ENCODE measurements at places on chromosomes 12 and 14.

GRCh38 chr12:67096533-67097318 is 172.4 kb upstream of the CAND1 start:
- no peak for DNase-seq

- DNase-seq: no peak
These were observed 474.3 kb downstream of the ATP23 start for GRCh38 chr12:58415716-58416115.

DNA sequence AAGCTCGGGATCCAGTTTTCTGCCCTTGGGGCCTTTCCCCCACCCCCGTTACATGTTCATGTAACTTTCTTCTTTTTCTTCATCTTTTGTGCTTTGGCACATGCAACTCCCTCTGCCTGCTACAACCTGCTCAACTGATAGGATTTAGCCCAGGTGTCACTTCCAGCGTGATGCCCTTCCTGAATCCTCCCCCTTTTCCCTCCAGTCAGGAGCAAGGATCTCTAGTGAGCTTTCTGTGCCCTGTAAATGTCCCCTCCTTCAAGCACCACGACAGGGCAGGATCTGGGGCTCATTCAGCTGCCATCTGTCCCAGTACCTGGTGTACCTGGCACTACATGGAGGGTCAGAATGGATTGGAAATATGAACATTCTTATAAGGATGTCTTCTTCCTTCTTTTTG is 15.3 kb downstream of the PELI2 start:
- no peak for DNase-seq

- DNase-seq: no peak
These were observed 567.3 kb downstream of the SLC16A7 start for GRCh38 chr12:60162988-60163720.

GRCh38 chr14:90979515-90979914 is 80.9 kb downstream of the RPS6KA5 start:
- no peak for DNase-seq

DNA sequence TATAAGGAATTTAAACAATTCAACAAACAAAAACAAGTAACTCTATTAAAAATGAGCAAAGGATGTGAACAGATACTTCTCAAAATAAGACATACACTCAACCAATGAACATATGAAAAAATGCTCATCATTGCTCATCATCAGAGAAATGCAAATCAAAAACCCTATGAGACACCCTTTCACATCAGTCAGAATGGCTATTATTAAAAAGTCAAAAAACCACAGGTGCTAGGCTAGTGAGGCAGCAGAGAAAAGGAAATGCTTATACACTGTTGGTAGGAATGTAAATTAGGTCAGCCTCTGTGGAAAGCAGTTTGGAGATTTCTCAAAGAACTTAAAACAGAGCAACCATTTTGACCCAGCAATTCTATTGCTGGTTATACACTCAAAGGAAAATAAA is 52.0 kb downstream of the NAV3 start:
- no peak for DNase-seq

DNA sequence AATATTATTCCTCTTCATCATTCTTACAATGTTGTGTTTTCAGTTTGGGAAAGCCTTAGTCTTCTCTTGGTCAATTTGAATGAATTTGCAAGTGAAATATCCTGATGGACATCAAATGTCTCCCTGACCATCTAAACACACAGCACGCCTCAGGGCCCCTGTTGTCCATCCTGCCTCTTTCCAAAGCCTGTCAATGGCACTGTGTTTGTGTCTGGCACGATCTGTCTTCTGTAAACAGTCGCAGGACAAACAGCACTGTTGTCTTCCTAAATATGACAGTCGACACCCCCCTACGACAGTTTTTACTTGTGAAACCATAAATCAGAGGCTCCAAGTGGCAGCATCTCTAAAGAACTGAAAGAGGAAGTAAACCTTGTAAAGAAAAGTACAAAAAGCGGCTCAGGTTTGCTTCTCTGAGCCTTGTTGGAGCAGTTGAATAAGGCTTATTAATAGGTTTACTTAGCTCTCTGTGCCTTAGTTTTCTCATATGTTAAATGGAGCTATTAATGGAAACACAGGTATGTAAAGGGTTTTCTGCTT is 285.8 kb downstream of the NRXN3 start:
- no peak for DNase-seq

DNA sequence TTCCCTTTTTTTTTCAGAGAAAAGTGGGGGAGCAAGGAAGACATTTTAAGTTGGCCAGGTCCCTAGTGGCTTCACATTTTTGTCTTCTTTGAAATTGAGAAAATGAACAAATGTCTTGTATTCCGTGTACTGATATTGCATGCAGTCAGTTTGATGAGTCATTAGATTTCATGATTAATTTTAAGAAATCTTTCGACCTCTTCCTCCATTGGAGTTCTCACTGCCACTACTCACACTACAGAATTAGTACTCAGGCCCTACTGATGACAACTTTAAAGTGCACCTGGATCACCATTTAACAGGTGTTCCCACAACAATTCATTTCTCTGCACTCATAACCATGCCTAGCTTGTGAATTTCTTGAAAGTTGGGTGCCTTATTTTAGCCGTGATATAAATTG is 50.5 kb downstream of the SAMD4A start:
- DNase-seq: peak; percentile 61

- no peak for DNase-seq
These were observed 220.3 kb upstream of the ARID2 start for GRCh38 chr12:45509187-45509586.

- no peak for DNase-seq
These were observed 24.2 kb downstream of the SFSWAP start for GRCh38 chr12:131735153-131735456.

DNA sequence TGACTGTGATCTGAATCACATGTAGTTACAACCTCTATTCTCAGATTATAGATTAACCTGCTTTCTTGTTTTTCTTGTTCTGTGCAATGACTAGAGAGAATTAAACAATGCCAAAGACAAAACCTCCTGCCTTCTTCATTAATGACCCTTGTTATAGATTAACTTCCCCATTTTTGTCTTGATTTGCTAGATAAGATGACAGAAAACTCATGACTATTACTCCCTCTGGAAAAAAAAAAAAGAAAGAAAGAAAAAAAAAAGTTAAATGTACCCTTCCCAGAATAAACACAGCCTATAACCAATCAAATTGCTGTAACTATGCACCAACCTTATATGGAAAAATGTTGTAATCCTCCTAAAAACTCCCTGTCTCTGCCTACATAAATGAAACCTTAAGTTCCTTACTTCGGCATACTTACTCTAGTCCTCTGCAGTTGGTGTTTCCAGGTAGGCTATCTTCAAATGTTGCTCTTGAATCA is 41.1 kb upstream of the PCED1B start:
- no peak for DNase-seq

GRCh38 chr12:51269174-51270066 is 795 bp downstream of the SMAGP start:
- peak; percentile 49 for DNase-seq

GRCh38 chr12:6946033-6946919 is 2.5 kb downstream of the C12orf57 start:
- DNase-seq: peak; percentile 80

DNA sequence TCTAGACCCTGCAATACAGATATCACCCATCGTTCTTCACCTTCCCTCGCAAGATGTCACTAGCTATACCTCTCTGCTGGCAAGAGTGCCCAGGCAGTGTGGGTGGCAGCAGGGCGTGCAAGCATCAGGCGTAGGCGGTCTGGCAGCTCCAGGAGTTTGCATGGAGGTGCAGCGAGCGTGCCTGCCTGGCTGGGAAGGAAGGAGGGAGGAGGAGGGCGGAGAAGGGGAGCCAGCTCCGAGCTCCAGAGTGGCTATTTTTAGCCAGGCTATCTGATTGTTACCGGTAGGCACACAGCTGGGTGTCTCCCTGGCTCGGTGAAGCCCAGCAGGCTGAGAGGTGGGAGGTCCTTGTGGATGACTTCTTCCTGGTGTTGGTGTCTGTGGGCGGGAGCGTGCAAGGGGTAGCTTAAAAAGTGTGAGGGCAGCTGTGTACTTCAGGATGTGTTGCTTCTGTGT is 6.2 kb downstream of the FOXJ2 start:
- DNase-seq: peak; percentile 51

DNA sequence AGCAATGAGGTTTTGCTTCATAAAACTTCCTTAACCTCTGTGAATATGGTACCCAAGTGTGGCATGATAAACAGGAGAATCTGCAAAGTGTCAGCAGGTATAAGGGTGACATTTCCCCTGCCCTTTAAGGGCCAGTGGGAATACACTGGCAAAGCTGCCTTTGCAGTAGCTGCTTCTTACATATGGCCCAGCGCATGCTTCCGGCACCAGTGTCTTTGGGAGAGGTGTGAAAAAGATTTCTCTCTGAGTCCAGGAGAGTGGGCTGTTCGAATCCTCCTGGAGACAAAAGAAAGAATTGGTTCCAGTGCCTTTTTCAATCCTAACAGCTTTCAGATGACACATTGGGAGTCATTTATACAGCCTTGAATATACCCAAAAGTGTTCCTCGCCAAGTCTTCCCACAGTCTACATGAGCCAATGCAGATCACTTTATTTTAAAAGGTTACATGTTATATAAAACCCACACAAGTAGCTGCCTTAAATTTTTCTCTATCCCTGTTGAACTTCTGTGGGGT is 437.7 kb downstream of the PRKD1 start:
- DNase-seq: no peak

DNA sequence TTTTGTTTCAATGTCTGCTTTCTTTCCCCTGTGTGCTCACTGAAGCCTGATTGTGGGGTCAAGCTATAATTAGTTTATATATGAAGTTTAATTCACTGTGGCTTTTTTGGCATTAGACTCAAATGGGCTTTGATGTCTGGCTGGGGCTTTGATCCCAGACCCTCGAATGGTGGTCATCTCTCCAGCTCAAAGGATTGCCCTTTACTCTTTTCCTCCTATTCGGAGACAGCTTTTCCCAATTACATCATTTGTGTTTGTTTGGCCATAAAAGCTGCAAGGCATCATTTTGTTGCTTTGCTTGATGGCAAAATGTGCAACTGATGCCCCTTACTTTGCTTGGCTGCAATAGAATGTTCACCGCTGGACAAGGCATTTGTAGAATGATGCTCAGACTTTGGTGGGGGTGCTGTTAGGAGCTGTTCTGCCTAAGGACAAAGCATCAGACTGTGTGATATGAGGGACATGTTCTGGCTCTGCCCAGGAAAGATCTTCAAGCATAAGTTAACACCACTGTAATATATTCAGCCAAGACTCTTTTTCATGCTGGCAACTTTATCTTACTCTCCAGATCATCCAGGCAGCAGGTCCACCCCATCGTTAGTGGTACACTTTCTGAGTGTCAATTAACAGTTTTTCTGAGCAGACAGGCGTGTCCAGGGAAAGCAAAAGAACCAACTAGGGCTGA is 3.2 kb upstream of the DACT1 start:
- DNase-seq: no peak

DNA sequence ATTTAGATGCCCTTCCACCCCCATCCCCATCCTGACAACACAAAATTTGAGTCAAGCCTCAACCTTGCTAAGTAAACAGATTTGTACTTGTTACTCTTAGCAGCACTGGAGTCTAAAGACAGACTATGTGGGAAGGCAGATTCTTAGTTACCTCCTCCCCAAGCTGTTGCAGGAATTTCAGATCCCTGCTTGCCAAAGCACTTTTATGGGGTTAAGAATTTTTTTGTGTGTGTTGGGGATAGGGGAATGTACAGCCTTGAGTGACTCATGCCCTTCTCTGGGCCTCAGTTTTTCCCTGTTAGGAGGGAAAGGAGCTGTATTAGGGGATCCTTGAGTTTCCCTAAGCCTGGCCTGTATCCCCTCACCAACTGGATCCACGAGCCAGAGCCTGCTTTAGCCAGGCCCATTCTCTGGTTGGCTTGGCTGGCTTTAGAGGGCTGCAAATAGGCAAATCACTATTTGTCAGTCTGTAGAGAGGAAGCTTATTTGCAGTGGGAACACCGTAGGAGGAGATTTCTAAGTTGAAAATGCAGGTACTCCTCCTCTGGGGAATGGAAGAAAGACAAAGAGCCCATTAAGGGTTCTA is 27.7 kb upstream of the RNU6-8 start:
- DNase-seq: no peak

DNA sequence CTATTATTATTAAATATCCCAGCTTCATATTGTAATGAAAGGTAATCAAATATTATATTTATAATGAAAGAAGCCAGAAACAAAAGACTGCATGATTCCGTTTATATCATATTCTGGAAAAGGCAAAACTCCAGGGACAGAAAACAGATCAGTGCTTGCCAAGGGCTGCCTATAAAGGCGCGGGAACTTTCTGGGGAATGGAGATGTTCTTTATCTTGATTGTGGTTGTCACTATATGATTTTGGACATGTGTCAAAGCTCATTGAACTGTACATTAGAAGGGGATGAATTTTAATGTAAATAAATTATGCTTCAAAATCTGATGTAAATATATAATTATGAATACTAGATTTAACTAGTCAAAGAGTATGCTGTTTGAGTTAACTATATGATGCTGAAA is 115.4 kb upstream of the KRAS start:
- no peak for DNase-seq

GRCh38 chr12:94596596-94596995 is 53.8 kb downstream of the TMCC3 start:
- no peak for DNase-seq

DNA sequence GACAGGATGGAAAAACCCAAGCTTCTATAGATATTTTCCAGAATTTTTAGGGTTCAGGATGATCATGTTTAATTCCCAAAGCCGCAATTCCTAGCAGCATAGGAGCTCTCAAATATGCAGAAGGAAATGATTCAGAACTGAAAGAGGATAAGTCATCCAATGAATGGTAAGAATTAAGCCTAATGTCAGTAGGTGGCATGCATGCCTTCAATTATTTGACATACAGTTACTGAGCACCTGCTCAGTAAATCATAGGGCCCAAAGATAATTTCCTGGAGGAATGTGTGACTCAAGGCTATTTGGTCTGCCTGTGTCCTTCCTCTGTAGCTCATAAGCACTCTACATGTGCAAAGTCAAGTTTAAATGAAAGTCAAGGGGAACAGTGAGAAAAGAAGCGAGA is 116.8 kb upstream of the SLC38A4 start:
- no peak for DNase-seq

GRCh38 chr14:55950135-55950534 is 168.1 kb upstream of the PELI2 start:
- DNase-seq: no peak

GRCh38 chr14:77026930-77027537 is 1.5 kb downstream of the IRF2BPL start:
- DNase-seq: peak; percentile 52

GRCh38 chr12:47222520-47223030 is 142.8 kb upstream of the AMIGO2 start:
- DNase-seq: no peak

DNA sequence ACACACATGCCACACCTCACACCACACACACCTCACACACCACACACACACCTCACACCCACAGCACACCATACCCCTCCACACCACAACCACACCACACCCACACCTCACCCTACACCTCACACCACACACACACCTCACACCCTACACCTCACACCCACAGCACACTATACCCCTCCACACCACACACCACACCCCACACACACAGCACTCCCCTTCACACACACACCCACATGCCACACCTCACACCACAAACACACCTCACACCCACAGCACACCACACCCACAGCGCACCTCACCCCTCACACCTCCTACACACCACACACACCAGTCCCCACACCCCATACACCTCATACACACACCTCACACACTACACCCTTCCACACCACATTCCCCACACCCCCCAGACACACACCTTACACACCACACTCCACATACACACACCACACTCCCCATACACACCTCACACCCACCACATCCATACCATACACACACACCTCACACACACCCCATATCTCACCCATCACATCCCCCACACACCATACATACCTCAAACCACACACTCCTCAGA is 80.0 kb downstream of the ACTN1 start:
- peak; percentile 5 for DNase-seq

- DNase-seq: no peak
These were observed 63.5 kb downstream of the DPF3 start for GRCh38 chr14:72830356-72830755.

Measured in activated CD4-positive, alpha-beta T cell treated with anti-CD3 and anti-CD28 coated beads, Interleukin-2, Interleukin-6, amounts not matched to agents 100 ng/mL and 50 ng/mL, durations not matched to agents 16 hours and 8 hours (primary cell).